CD4-positive, alpha-beta T cell treated with Interferon alpha-2 for 1 hour (primary cell): ENCODE measurements at places on chromosomes 6 and 20.

GRCh38 chr6:36958775-36959554, 4.4 kb downstream of the PI16 start:
- no peak for DNase-seq

- DNase-seq = no peak
These were observed 319.1 kb downstream of the CD83 start for GRCh38 chr6:14436592-14437132.

- DNase-seq = no peak
These were observed 96.3 kb downstream of the NFATC2 start for GRCh38 chr20:51446230-51446629.

DNA sequence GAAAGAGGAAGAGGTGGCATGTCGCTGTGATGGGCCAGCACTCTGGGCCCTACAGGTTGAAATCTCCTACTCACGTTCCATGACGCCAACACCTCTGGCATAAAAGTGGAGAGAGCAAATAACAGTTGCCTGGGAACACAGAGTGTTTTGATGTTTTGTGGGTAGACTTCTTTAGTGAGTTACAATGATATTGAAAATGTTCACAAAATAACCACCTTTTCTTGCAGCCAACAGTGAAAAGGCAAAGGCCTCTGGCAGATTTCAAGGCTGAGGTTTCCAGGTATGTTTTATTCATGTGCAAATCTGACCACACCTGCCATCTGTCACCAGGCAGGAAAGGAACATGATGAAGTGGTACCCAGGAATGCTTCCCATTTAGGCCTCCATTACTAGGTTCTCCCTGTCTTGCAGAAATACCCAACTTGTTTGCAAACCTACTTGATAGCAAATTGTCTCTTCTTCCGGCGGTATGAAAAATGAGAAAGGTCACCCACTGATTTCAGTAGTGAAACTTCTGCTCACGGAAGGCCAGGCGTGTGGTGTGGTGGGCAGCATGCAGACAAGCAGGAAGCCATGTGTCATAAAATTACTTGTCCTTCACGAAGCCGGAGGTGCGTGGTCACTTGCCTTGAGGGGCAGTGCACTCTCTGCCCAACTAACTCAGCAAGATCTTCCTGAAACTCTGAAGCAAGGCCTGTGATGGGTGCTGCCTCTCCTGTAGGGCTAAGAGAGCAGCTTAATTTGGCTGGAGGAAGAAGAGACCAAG, 299.1 kb upstream of the PRDM1 start:
- DNase-seq = no peak

- no peak for DNase-seq
These were observed 364 bp downstream of the FRS3 start for GRCh38 chr6:41779336-41779735.

DNA sequence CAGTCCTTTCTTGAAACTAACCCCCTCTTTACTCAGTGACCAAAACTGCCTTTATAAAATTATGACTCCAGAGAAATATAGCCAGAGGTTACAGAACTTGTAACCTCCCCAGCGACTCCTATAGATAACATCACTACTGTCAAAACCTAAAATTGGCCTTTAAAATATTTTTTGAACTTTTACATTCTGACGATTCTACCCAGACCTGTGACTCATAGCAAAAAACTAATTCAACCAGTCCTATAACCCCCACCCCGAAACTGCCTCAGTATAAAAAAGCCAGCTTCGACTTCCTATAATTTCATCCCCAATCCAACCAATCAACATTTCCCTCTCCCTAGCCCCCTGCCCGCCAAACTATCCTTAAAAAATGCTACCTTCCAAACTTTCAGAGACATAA, 13.9 kb downstream of the JPH2 start:
- DNase-seq = no peak

GRCh38 chr20:57415771-57416170, 24.6 kb downstream of the RBM38 start:
- no peak for DNase-seq

- no peak for DNase-seq
These were observed 38.2 kb upstream of the FANCE start for GRCh38 chr6:35413911-35414310.

- DNase-seq = no peak
These were observed 294.4 kb downstream of the KCNQ5 start for GRCh38 chr6:72916298-72916697.

- no peak for DNase-seq
These were observed 83.6 kb upstream of the EYS start for GRCh38 chr6:65790666-65791065.

GRCh38 chr20:8515810-8516435, 383.9 kb downstream of the PLCB1 start:
- DNase-seq = no peak

- DNase-seq = peak; percentile 95
These were observed 2.9 kb upstream of the RAB22A start for GRCh38 chr20:58306421-58307261.

DNA sequence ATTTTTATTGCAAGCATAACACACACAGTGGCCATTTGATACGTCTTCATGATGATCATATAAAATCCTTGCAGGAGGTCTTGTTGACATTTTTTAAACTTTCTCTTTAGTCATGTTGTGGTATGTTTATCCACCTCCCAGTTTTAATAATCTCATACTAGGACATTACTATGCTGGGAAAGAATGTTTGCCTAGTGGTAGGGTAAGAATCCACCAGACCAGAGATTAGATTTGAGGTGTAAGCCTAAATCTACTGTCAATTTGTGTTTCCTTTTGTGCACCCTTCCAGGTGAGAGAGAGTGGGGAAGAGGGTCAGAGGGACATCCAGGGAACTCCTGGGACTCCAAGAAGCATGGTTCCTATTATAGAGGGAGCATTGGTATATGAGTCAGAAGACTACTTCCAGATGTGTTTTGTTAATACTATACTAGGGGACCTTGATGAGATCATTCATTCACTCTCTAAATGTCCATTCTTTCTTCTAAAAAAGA, 298.3 kb upstream of the SASH1 start:
- no peak for DNase-seq

GRCh38 chr20:1618954-1619540, 762 bp downstream of the SIRPB1 start:
- DNase-seq = no peak

DNA sequence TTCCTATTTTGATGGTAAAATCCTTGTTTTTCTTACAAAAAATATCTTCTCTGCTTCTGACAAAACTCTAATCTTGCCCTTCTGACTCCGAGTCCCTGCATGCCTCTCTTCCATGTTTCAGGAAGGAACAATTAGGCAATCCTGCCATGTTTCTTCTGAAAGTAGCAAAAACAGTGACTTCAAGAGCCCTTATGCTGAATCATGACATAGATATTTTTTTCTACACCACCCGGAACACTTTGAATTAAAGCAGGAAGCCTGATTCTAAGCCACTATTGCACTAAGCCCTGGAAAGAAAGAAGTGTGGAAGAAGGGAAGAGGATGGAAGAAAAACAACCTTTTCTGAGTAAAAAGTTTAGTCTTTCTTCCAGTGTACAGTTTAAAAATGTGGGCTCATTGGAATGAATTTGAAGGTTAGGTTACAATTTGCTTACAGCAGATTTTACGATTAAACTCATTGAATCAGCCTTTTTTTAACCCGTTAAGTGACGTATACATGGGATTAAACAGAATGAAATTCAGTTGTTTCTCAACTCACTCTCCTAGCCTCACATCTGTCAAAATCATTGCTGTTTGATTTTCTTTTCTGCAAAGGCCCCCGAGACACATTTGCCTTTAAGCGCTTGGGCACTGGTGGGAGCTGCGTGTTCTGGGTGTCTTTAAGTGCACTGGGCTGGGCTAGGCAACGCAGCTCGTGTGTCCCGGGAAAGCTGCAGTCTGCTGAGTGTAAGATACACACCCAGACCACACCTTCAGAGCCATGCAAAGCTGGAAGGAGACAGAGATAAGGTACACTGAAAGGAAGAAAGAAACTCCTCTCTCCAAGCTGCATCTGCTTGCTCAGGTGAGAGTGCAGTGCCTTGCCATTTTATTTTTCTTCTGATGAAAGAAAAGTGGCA, 159.4 kb upstream of the CITED2 start:
- DNase-seq = peak; percentile 8

- DNase-seq = no peak
These were observed 16.2 kb upstream of the TGM2 start for GRCh38 chr20:38181207-38181801.

DNA sequence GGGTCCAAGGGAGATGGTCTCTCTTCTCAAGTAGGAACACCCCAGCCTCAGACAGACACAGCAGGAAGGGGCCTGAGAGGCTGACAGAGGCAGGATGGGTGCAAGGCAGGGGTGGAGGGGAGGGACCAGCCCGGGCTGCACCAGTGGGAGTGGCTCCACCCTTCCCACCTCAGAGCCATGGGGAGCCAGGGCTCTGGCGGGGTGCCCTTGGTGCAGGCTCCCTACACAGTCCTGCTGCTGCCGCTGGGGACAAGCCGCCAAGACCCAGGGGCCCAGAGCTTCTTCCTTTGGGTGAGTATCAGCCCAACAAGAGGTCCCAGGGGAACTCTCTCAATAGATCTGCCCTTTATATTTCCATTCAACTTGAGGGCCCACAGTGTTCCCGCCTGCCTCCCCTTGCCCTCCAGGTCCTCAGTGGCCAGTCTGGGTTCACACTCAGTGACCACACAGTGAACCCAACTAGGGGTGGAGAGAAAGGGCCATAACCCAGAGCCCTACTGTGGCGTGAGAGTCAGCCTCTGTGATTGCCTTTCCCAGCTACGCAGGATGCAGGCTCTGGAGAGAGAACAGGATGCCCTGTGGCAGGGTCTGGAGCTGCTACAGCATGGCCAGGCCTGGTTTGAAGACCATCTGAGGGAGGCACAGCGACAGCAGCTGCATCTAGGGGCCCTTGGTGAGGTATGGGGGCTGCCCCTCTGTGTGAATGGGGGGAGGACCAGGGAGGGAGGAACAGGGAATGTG, 592 bp downstream of the SAPCD1 start:
- no peak for DNase-seq

DNA sequence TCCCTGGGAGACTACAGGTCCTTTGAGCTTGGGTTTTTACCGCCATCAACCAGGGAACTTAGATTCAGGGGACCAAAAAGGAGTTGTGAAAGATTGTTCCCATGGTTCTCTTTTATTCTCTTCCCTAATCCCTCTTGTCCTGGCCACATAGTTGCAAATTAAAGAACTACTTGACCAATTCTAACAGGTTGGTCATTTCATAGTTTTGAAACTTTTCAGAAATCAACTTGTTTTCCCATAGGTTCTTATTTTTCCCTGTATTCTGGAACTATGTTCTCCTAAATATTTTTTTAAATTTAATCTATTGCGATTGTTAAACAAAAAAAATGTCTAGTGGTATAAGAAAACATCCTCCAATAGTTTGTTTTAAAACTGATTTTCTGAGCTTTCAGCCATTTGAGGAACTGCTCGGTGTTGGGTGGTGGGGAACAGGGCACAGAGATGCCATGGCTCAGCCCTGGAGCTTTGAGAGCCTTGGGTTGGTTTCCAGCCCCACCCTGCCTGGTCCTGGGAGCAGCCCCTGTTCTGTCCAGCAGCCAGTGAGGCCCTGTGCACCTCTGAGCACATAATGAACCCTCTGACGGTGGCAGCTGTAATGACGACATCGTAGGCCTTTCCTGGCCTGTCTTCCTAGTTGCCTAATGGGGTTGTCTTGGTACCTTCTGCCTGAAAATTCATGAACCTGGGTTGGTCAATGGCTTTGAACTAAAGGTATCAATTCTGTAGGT, 53.5 kb downstream of the TBC1D7 start:
- no peak for DNase-seq

DNA sequence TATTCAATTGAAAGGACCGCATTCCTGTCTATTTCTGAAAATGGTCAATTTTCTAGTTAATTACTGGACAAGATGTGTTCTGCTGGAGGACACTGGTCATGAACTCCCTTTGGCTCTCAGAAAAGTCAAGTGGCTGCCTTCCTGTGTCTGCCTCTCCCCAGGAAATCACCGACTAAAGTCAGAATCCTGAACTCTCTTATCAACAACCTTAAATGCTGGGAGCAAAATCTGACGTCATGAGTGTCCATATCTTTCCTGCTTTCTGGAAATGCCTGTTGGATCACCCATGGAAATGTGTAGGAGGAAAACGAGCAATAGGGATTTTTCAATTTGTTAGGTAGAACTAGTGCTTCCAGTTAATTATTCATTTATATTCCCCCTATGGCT, 53.5 kb upstream of the PLCB1 start:
- no peak for DNase-seq

DNA sequence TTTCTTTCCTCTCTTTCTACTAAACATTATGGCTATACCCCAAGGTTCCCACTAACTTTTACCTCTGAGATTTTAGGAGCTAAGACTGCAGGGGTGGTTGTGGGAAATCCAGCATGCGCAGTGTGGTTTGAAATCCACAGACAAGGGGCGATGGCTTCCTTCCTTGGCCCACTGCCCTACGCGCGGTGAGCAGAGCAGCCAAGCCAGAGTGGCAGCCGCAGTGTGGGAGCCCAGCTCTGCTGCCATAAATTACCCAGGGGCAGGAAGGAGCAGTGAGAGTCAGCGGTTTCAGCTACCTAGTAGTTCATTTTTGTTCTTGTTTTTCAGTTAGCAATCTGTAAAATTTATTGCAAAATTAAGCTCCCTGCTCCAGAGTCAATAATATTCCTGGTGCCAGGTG, 101.4 kb downstream of the BMP2 start:
- no peak for DNase-seq

GRCh38 chr20:42313704-42314103, 695.5 kb upstream of the CHD6 start:
- no peak for DNase-seq

GRCh38 chr6:52000064-52000463, 87.3 kb downstream of the PKHD1 start:
- no peak for DNase-seq

DNA sequence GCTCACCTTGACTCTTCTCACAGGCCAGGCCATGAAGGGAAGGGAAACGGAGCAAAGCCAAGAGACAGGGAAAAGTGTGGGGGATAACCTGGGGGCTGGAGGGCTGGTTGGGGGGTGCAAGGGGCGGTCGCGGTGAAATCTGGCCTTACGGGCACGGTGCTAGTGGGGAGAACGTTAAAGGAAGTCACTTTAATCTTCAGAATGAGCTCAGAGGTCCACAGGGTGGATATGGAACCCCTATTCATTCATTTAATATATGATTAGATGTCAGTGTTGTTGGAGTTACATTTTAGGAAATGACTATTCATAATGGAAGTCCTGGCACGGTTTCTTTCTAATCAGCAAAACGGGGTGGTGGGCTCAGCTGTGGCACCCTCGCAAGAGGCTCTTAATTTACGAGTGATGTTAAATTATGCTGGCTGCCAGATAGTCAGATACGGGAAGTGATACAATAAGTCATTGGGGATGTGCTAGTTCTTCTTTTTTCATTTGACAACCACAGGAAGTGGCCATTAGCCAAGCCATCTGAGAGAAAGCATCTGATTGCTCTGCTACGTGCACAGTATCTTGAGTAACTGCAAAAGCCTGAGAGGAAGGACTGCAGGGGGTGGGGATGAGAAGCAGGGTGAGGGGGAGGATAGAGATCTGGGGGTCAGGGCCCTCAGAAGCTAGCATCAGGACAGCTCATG, 253.0 kb downstream of the QKI start:
- DNase-seq = peak; percentile 37

DNA sequence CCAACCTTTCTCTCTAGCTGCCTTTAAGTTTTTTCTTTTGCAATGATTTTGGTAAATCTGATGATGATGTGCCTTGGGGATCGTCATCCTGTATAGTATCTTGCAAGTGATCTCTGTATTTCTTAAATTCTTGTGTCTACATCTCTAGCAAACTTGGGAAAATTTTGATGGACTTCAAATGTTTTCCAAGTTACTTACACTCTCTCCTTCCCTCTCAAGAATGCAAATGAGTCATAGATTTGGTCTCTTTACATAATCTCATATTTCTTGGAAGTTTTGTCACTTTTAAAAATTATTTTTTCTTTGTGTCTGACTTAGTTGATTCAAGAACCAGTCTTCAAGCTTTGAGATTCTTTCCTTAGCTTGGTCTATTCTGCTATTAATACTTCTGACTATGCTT, 176.4 kb downstream of the TBC1D32 start:
- no peak for DNase-seq

GRCh38 chr6:141587482-141588266, 545.1 kb upstream of the GJE1 start:
- no peak for DNase-seq
